T-helper 2 cell (primary cell): ENCODE measurements at places on chromosomes 4 and X.

- no peak for DNase-seq
Measured at GRCh38 chr4:153651587-153651986, 32.5 kb upstream of the TLR2 start.

DNA sequence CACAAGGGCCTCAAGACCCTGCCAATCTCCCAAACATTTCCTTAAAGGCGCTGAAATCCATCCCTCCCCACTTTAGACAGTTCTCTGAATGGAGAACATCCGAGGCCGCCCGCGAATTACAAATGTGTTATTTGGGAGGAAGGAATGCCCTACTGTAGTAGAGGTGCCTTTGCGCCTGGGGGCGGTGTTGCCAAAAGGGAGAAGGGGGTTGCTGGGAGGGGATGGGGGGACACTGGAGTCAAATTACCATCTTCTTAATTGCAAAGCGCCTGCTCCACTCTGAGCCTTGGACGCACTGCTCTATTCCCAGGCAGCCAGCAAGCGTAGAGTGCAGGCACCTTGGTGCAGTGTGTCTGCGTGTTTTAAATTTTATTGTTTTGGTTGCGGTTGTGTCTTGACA, 2.7 kb downstream of the TMEM255A start:
- DNase-seq: no peak

DNA sequence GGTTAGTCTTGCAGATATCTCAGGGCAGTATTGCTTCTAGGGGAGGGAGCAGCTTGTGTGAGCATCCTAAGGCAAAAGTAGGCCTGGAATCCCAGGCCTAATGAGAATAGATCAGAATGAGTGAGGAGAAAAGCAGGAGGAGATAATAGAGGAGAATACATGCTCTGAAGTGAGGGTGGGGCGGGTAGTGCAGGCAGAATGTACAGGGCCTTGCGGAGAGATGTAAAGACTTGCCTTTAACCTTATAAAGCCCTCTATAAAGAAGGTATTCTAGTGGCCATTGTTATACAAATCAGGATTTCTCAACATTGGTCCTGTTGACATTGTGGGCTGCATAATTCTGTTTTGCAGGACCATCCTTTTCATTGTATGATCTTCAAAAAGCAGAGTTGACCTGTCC, 855.3 kb downstream of the PCDH7 start:
- no peak for DNase-seq

DNA sequence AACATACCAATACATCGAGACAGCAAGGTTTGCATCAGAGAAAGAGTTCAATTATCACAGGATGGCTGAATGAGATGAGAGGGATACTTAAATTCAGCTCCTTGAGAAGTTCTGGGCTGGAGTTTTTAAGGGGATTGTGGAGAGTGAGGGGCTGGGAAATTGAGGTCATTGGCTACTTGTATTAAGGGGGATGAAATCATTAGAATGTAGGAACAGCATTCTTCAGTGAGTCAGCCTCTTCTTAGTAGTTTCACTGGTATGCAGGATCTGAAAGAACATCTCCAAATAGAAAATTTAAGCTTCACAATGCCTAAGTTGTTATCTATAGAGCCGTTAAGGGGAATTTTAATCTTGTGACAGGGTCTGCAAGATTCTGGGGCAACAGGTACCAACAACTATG, 211.6 kb upstream of the TAPT1 start:
- no peak for DNase-seq

DNA sequence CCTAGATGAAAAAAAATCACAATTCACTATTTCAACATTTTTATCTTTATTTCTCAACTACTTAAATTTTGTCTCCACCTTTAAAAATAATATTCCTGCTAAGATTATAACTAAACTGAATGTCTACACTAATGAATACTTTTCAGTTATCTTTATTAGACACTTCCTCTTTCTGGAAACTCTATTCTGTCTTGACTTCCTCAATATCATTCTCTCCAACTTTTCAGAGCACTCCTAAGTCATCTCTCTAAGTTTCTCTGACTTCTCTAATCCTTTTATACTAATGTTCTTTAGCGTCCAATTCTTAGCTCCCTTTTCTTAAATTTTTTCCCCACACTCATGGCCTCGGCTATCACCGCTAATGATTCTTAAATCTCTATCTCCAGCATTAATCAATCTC, 374.2 kb downstream of the FBXO8 start:
- no peak for DNase-seq
